ENCODE measurements at places on chromosomes 6 and 20.

GRCh38 chr6:91352878-91353277 lies 766.0 kb upstream of the MAP3K7 start:
- DNase-seq: no peak

DNA sequence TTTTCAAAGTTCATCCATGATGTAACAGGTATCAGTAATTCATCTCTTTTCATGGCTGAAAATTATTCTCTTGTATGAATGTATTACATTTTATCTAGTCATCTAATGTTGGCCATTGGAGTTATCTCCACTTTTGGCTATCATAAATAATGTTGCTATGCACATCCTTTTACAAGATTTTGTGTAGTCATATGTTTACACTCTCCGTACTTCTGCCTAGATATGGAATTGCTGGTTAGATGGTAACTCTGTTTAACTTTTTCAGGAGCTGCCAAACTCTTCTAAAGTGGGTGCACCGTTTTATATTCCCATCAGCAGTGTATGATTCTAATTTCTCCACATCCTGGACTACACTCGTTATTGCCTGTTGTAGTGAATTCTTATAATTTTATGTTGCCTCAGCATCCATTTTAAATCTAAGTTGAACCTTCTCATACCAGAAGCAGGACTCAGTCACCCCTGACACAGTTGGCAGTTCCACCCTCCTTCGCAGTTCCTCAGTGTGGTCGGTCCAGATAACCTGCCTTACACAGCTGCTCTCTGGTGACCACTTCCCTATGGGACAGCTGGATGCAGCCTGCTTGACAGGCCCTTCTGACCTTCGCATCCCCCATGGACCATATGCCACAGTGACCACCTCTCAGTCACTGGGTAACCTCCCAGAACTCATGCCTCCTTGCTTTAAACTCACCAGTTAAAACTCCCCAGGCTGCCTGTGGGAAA lies 33.9 kb downstream of the KIZ start:
- no peak for DNase-seq

- no peak for DNase-seq
Observed at GRCh38 chr6:45563041-45563440, 185.3 kb upstream of the SUPT3H start.

GRCh38 chr6:97291896-97292295 lies 8.9 kb upstream of the MMS22L start:
- DNase-seq: no peak

- DNase-seq: peak; percentile 3
Observed at GRCh38 chr6:123777563-123777962, 26.1 kb upstream of the NKAIN2 start.

DNA sequence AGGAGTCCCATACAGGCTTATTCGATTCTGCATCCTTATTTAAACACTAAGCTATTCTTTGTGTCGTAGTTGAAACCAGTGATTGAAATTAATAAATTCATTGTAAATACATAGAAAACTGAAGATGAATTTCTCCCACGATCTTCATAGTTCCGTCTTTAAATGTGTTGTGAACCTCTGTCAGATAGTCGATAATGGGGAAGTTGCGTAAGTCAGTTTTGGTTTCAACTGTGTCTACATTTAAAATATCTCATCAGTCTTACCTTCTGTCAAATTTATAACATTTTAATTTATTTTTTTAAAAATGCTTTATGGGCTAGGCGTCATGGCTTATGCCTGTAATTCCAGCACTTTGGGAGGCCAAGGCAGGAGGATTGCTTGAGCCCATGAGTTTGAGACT lies 12.7 kb downstream of the STX11 start:
- no peak for DNase-seq

- DNase-seq: no peak
Observed at GRCh38 chr20:47489448-47489872, 12.2 kb upstream of the NCOA3 start.

- no peak for DNase-seq
Observed at GRCh38 chr6:127976111-127976510, 75.3 kb upstream of the THEMIS start.

- DNase-seq: no peak
Observed at GRCh38 chr6:29489286-29489685, 1.5 kb upstream of the MAS1L start.

- no peak for DNase-seq
Observed at GRCh38 chr6:155142168-155143028, 121.4 kb upstream of the CLDN20 start.

GRCh38 chr6:166908811-166909210 lies 47.5 kb downstream of the RNASET2 start:
- no peak for DNase-seq

GRCh38 chr6:18328070-18328469 lies 59.1 kb upstream of the RNF144B start:
- no peak for DNase-seq

DNA sequence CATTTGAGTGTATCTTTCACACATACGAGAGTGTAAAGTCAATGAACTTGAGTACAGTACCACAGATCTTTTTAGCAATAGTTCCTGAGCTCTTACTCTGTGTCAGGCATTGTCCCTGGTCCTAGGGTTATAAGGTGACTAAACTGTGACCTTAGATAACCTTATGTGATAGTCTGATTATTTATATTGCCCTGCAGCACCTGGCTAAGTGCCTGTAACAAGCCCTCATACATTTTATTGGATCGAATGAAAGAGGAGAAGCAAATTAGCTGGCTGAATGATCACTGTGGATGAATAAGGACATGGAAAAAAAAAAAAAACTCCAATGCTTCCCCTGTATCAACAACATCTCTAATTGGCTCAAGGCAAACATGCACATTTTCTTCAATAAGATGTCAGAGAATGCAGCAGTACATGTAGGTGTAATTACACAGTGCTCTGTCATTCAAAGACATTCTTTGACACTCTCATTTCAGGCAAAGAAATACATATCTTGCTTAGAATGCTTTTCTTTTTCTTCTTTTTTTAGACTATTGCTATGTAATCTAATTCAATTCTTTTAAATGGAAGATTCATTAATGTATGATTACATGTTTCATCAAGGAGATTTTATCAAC lies 153.4 kb downstream of the PHACTR1 start:
- DNase-seq: no peak

- DNase-seq: no peak
Observed at GRCh38 chr6:44456070-44456965, 68.8 kb downstream of the CDC5L start.

DNA sequence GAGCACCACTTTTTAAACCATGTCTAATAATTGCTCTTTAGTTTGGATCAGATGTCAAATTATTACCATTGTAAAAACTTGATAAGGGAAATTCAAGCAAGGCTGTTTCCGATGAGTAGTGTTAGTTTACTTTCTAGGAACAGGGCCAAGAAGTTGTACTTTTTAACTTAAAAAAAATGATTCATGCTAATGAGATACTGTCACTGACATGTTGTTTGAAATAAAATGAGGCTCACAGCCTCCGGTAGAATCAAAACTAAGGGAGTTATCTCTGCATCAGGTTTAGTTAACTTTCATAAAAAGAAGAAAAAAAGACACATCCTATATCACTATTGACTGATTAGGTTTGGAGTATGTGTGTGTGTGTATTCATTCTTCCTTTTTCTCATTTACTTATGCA lies 55.2 kb upstream of the SUPT3H start:
- DNase-seq: peak; percentile 65

- no peak for DNase-seq
Observed at GRCh38 chr6:163128324-163128723, 286.2 kb upstream of the QKI start.

DNA sequence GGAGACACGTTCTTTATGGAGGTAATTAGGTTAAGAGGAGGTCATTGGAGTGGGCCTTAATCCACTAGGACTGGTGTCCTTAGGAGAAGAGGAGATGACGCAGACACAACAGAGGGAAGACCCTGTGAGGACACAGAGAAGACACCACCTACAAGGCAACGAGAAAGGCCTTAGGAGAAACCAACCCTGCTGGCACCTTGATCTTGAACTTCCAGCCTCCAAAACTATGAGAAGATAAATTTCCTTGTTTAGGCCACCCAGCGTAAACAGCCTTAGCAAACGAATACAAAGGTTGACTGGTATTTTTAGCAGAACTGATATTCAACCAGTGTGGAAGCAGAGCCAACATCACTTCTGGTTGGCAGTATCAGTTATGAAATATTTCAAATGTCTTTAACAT lies 75.2 kb downstream of the GFOD1 start:
- DNase-seq: no peak

GRCh38 chr6:27494103-27494502 lies 21.2 kb upstream of the ZNF184 start:
- no peak for DNase-seq

DNA sequence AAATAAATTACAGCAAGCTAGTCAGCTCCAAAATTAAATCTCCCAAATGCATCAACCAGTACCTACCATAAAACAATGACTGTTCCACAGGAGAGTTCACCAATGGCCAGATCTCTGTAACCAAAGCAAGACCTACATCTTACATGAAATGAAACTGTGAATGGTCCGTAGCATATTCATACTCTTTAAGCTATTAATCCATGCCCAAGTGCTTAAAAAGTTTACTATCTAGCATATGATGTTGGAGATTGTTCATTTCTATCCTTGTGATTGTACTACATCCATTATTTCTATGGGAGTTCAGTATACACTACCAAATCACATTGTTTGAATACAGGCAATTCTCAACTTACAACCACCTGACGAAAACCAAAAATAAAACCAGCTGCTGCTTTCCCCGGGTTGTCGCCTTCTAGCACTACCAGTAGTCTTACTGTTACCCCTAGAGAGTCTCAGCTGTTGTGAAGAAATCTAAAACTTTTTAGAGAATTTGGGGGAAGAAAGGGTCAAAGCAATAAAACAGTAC lies 38.0 kb downstream of the HIVEP2 start:
- DNase-seq: no peak

- DNase-seq: peak; percentile 30
Observed at GRCh38 chr20:37297066-37297736, 7.7 kb downstream of the MANBAL start.

GRCh38 chr6:11804701-11805100 lies 26.1 kb upstream of the ADTRP start:
- peak; percentile 24 for DNase-seq

DNA sequence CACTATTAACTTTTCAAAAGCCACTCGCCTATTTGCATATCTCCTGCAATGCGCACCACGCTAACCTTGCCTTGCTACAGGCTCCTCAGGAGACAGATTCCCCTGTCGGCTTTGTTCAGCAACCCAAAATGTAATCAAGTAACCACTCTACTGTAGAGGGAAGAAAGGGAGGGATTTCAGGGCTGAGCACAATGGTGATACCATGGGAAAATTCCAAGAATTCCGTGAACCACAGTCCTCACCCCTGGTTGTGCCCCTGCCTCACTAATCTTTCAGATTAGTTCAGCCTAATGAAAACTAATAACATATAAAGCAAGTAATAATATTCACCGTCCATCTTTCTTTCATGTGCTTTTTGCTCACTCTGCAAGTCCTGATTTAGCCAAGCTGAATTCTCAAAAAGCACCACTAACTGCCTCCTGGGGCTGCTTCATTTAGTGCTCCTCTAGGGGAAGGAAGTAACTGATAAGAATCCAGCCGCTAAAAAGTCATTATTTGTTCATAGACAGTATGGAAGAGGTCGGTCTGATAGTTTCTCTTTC lies 6.6 kb downstream of the CITED2 start:
- DNase-seq: no peak
